ENCODE measurements at places on chromosomes 2 and 18.

DNA sequence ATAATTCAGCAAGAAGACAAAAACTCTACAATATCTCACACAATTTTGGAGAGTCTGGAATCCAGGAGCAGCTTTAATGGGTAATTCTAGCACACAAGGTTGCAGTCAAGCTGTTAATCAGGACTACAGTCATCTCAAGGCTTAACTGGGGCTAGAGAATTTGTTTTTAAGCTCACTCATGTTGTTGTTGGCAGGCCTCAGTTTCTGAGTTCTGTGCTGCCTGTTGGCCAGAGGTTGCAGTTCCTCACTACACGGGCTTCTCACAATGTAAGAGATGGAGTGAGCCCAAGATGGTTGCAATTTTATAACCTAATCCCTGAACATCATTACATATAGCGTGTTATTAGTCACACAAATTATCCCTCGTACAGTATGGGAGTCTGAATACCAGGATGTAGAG lies 50.6 kb upstream of the TMEFF2 start:
- peak; percentile 22 for DNase-seq

- no peak for DNase-seq
Observed at GRCh38 chr2:31244101-31244500, 10.1 kb downstream of the EHD3 start.

GRCh38 chr2:220106065-220106464 lies 478.6 kb downstream of the SLC4A3 start:
- no peak for DNase-seq

- no peak for DNase-seq
Observed at GRCh38 chr2:240525802-240526201, 32.0 kb downstream of the ANKMY1 start.

DNA sequence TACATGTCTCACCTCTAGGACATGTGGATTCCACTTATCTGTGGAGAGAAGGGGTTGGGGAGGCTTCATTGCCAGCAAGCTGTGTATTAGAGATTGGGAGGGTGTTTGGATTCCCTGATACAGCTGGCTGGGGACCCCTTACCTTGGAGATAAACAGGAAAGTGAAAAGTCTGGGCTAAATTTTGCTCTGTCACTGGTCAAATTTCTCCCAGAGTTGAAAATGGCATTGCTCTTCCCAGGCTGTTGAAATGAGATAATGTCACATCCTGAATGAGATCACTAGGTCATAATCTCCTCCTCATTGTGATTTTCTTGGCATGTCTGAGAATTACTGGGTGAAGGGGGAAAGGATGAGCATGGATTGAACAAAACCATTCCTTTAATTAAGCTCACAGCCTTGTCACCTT lies 265.0 kb upstream of the PARD3B start:
- no peak for DNase-seq
